H9 (cell line): ENCODE measurements at places on chromosomes 2 and 18. TPM values are rescaled to one million over a fixed set of nuclear protein-coding genes. Genes with fewer than 3 reads are reported as not detected.

DSG1 gene
- not detected in 2 replicates for total RNA-seq

DNA sequence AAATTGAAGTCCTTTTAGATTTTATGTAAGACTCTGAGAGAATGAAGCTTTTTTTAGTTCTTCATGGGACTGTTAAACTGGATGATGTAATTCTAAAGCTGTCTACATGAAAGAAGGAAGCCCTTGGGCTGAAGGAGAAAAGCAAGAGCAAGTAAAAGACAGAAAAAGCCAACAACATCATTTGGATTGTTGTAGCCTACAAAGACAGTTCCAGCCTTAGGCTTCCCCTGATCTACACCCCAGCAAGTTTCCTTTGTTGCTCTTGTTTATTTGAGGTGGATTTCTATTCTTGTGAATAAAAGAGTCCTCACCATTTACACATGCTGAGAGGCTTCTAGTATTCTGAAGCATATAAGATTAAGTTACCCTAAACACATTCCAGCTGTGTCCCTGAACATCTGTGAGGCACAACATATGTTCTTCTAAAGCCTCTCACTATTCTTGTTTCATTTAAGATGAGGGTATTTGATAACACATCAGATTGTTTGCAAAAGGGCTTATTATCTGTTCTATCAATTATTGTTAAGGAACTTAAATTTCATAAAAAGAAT, 377.8 kb downstream of the LNPK start:
- no peak overlapping the region for H3K27ac ChIP-seq
- no peaks in the 10 kb centered on the region for H3K36me3 ChIP-seq
- no peaks in the 10 kb centered on the region for H3K27me3 ChIP-seq
- no peak for DNase-seq
- no peak overlapping the region for H3K4me3 ChIP-seq
- H3K4me1 ChIP-seq = no peaks in the 10 kb centered on the region

DNA sequence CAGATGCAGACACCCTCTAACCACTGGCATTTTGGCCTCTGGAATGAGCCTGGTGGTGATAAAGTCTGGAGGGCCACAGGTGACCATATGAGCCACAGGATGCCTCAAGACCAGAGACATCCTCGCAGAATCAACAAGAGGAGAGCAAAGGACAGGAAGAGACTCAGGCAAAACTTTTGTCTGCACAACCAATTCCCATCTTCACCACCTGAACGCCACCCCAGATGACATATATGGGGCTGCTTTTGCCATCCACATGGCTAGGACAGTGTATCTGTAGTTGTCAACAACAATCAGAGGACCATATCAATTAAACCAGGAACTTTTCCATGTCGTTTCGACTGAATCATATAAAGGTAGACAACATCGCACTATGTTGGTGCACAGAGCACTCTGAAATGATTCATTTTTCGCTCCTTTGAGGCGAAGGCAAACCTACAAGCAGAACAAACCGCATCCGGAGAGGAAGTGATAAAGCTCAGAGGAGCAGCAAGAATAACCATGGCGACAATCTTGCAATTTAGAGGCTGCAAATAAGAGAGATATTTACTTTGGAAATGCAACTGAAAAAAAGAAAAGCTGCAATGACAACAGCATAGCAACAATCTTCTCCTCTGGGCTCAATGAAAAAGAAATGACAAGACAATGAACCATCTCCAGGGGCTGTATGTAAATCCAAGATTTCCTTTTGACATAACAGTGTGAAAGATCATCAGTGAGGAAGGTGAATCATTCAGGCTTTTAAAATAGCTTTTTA, 204.5 kb downstream of the ARL4C start:
- no peaks in the 10 kb centered on the region for H3K36me3 ChIP-seq
- no peak overlapping the region for H3K4me3 ChIP-seq
- no peaks in the 10 kb centered on the region for H3K4me1 ChIP-seq
- H3K27me3 ChIP-seq = no peaks in the 10 kb centered on the region; the same call in 1 of the 2 replicates
- no peak overlapping the region for H3K27ac ChIP-seq

GRCh38 chr18:35717182-35717581, 135.6 kb downstream of the GALNT1 start:
- DNase-seq = no peak
- peaks cover 27% of the 10 kb centered on the region for H3K36me3 ChIP-seq
- no peaks in the 10 kb centered on the region for H3K27me3 ChIP-seq
- no peak overlapping the region for H3K27ac ChIP-seq
- no peaks in the 10 kb centered on the region for H3K4me1 ChIP-seq

UBR3 gene
- total RNA-seq = 21.9 and 23.8 TPM in 2 replicates

DNA sequence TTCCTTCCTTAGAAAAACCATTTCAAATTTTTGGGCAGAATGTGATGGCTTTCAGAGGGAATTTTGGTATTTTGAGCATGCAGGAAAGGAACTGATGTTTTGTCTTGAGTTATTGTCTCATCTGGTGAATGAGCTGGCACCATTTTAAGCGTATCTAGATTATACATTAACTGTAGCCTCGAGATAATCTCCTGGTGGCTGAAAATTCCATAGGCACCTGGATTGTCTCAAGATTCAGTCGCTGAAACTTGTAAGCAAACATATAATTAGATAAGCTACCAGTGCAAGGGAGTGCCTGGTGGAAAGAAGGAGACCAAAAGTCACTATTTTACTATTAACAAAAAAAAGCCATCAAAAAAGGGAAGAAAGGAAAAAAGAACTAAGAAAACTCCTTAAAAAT, 687.8 kb upstream of the DDX18 start:
- no peaks in the 10 kb centered on the region for H3K27me3 ChIP-seq
- no peaks in the 10 kb centered on the region for H3K4me1 ChIP-seq
- no peaks in the 10 kb centered on the region for H3K36me3 ChIP-seq

- no peaks in the 10 kb centered on the region for H3K27me3 ChIP-seq
- H3K27ac ChIP-seq = no peak overlapping the region
- no peak for DNase-seq
- peaks cover 5% of the 10 kb centered on the region; the same call in 1 of the 2 replicates for H3K4me1 ChIP-seq
- no peaks in the 10 kb centered on the region for H3K36me3 ChIP-seq
- no peak overlapping the region for H3K4me3 ChIP-seq
Measured at GRCh38 chr2:163692081-163692480, 43.7 kb downstream of the FIGN start.

HJURP gene
- total RNA-seq = 49.7 and 52.6 TPM in 2 replicates

DNA sequence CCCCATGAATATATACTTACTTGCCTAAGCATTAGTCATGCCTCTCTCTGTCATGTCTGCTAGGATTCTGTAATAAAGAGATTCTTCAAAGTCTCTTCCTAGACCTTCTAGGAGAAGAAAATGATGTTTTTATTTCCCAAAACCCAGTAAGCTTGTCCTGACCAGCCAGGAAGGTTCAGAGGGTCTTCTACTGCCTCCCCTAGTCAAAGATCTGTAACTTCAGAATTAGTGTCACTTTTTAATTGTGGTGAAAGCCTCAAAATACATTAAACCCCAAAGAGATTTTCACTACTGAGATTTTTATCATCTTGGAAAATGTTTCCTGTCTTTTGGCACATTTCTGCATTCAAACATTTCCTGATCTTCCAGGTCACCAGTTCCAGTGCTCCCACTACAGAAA, 232.9 kb upstream of the STK17B start:
- no peak for DNase-seq
- H3K27ac ChIP-seq = no peak overlapping the region
- no peaks in the 10 kb centered on the region; the same call in 1 of the 2 replicates for H3K4me1 ChIP-seq
- H3K4me3 ChIP-seq = no peak overlapping the region

FTCDNL1 gene
- total RNA-seq = 0.81 and 2.0 TPM in 2 replicates

AGXT gene
- not detected in 2 replicates for total RNA-seq

DNA sequence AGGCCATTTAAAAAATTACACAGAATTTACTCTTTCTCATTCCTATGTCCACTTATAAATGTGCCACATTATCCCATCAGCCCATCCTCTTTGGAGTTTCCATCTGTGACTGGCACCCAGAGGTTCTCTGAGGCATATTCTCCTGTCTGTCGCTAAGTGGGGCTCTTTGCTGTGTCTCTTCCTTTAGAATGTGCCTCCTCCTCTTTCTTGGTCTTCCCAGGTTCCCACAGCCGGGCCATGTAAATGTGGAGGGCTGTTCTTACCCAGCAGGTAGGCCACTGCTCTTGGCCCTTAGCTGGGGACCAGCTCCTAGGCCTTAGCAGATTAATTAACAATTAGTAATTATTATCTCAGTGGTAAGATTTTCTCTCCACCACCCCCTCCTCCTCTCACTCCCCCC, 167.0 kb downstream of the INSIG2 start:
- no peak overlapping the region for H3K27ac ChIP-seq
- no peak overlapping the region for H3K4me3 ChIP-seq
- peaks cover 9% of the 10 kb centered on the region for H3K4me1 ChIP-seq

GRCh38 chr2:8934338-8934737, 69.1 kb downstream of the MBOAT2 start:
- H3K4me1 ChIP-seq = no peaks in the 10 kb centered on the region; the same call in 1 of the 2 replicates
- H3K27ac ChIP-seq = no peak overlapping the region
- H3K36me3 ChIP-seq = peaks cover 12% of the 10 kb centered on the region; the same call in 2 of the 3 replicates
- DNase-seq = no peak
